ENCODE measurements at places on chromosomes 12 and 14. TPM values are rescaled to one million over a fixed set of nuclear protein-coding genes. Genes with fewer than 3 reads are reported as not detected.

The SIX4 gene
- 6.7 TPM for polyA plus RNA-seq

The PLCZ1 gene
- polyA plus RNA-seq = 0.24 TPM

DNA sequence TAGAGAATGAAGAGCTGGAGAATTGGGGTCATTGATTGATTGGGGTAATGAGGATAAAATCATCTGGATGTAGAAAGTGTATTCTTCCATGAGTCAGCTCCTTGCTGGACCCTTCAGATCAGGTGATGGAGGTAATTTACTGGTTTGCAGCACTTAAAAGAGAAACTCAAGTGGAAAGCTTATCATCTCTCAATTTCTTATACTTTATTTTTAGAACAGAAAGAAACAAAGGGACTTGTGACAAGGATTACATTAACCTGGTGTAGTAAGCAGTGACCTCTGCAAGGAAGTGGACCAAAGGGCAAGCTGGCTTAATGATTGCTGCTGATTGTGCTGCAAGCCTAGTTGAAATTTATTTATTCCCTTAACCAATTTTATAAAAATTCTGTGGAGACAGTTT lies 405.0 kb downstream of the TRHDE start:
- DNase-seq = no peak

DNA sequence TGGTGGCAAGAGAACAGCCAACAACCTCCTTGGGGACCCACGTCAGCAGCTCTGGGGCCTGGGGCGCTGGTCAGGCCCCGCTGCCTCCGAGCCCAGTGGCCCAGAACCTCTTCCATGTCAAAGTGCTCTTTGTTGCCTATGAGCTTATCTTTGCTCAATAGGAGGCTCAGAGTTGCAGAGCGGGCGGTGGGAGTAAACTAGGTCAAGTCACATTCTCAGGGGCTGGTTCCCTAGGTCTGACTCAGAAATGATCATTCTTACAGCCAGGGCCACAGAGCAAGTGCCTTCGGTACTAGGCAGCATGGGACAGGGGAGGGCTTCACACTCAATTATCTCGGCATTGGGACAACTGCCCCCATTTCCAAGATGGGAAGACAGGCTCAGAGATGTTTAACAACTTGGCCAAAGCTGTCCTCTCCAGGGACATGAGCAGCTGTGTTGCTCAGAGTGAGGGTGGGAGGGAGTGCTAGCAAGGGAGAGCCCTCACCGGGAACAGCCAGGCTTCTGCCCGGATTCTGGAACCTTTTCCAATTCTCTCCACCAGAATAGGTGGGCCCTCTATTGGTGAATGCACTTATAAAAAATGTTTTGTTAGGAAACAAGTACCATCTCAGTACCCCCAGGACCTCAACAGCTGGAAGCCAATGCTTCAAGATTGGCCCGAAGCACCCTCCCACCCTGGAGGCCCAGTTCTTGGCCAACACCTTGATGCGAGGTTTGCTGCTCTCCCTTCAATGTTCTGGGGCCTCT lies 11.9 kb downstream of the SLC25A29 start:
- DNase-seq = no peak

GRCh38 chr14:55446127-55446736 lies 5.8 kb upstream of the TBPL2 start:
- DNase-seq = peak; percentile 61

DNA sequence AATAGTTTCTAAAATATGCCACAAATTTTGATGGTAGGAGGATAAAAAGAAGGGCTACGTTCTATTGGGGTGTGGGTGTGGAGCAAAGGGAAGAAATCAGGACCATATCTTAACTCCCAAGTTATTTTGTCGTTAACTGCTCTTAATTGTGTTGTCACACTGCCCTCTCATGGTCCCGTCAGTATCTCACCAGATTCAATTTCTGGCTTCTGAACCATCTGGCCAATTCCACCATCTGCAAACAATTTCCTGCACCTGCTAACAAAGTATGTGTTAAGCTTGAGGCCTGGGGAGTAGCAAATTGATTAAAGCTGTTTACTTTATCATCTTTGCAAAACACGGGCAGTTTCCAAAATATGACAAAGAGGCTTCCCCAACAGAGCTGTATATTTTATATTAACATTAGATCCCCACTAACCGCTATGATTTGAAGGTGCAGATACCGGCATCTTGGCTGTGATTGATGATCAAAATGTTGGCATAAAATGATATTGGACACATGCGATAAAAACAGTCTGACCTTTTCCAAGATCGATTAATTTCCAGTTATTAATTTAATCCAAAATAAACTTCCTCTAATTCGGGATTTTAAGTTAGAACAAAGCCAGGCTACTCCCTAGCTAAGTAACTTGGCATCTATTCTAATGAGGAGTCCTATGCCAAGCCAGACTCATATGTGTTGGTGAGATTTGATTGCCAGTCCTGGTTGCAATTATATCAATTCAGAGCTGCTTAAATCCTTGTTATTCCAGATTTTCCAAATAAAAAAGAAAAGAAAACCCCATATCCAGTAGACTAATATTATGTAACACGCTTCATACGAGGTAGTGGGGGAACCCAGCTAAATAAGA lies 6.9 kb upstream of the DNM1L start:
- peak; percentile 65 for DNase-seq

GRCh38 chr14:53533384-53533970 lies 380.4 kb upstream of the DDHD1 start:
- DNase-seq = no peak

GRCh38 chr12:68611094-68611805 lies 551 bp downstream of the RAP1B start:
- DNase-seq = no peak
